Activated T-cell treated with anti-CD3 and anti-CD28 coated beads, Interleukin-2, amount 50 U/mL, for 72 hours (primary cell): ENCODE measurements at places on chromosomes 5 and 9. TPM values are rescaled to one million over a fixed set of nuclear protein-coding genes. Genes with fewer than 3 reads are reported as not detected.

- DNase-seq: no peak
These were observed 22.3 kb upstream of the TMEM250 start for GRCh38 chr9:136140966-136141365.

DNA sequence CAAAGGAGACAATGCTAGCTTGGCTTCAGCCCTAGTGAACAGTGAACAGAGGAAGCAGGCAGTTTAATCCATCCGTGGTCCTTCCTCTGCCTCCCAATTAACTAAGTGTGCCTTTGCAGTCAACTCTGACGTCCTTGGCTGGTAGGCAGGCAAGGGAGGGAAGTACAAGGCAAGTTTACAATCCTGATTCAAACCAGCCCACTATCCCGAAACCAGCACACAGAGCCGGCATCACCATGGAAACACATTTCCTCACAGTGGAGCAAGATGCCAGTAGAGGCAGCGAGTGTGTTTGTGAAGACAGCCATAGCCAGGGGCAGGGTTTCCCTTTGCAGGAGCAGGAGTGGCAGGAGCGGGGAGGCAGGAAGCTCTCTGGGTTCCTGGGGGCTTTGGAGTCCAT lies 73.9 kb downstream of the GOLPH3 start:
- DNase-seq: no peak

The SPINK13 gene
- total RNA-seq: not detected

DNA sequence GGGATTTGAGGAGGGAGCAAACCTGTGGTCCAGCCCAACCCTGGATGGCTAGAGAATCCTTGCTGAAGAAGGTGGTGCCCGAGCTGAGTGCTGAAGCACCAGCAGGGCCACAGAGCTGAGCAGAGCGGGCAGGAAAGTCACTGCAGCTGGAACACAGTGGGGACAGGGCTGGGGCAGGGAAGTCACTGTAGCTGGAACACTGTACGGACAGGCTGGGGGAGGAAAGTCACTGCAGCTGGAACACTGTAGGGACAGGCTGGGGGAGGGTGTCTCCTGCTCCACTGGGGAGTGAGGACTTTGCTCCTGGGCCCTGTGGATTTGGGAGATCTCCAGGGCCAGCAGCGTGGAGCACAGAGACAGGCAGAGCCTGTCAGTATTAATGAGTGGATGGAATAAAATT lies 9.0 kb upstream of the SUSD3 start:
- DNase-seq: no peak

- DNase-seq: no peak
These were observed 259.2 kb downstream of the PDZD2 start for GRCh38 chr5:31898036-31898632.

DNA sequence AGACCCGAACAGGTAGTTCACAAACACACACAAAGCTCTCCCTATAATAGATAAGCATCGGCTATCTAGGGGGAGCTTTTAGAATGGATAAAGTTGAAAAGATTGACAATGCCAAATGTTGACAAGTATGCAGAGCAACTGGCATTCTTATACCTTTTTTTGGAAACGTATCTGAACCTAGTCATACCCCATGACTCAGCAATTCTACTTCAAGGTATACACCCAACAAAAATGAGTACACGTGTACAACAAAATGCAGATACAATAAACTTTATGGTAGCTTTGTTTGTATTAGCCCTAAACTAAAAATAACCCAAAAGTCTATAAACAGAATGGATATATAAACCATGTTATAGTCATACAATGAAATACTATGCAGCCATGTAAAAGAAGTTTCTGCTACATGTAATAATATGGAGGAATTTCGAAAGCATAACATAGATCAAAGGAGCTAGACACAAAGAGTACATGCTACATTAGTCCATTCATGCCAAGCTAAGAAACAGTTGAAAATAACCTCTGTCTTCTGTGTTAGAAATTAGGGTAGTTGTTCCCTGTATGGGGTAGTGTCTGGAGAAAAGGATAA lies 718.5 kb upstream of the ZNF608 start:
- no peak for DNase-seq

The LCN9 gene
- total RNA-seq: not detected

The FBXW2 gene
- total RNA-seq: 72.6 TPM

GRCh38 chr5:102713278-102713677 lies 41.8 kb upstream of the PAM start:
- DNase-seq: no peak
